Activated CD4-positive, alpha-beta T cell treated with anti-CD3 and anti-CD28 coated beads for 24 hours (primary cell): ENCODE measurements at places on chromosomes 11 and 22.

GRCh38 chr11:79950172-79950571, 509.3 kb upstream of the TENM4 start:
- DNase-seq, result no peak

DNA sequence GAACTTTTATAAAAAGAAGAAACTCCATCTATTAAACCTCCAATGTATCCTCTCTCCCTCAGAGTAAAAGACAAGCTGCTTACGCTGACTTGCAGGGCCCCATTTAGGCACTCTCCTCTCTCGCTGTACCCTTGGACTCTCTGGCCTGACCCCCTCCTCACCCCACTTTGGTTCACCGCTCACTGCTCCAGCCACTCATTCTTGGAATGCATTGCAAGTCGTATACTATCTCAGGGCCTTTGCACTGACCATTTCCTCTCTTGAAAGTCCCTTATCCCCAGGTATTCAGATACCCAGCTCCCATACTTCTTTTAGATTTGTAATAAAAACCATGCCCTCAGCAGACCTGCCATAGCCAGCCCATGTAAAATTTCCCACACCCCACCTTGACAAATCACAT, 139.6 kb downstream of the DBX1 start:
- DNase-seq, result no peak

DNA sequence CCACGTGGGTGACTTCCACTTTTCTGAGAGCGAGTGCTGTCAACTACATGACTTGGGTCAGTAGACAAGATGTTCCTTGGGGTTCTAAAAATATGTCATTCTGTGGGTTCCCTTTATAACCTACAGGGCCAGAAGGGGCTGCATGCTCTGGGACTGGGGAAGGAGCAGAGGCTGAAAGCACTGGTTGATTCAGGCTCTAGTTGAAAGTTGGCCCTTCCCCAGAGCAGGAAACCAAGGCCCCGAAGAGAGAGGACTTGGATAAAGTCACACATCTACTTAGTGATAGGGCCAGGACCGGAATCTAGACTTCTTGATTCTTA, 9.9 kb downstream of the ADAMTS15 start:
- no peak for DNase-seq

- no peak for DNase-seq
Measured at GRCh38 chr11:128985880-128986279, 43.2 kb upstream of the TP53AIP1 start.

DNA sequence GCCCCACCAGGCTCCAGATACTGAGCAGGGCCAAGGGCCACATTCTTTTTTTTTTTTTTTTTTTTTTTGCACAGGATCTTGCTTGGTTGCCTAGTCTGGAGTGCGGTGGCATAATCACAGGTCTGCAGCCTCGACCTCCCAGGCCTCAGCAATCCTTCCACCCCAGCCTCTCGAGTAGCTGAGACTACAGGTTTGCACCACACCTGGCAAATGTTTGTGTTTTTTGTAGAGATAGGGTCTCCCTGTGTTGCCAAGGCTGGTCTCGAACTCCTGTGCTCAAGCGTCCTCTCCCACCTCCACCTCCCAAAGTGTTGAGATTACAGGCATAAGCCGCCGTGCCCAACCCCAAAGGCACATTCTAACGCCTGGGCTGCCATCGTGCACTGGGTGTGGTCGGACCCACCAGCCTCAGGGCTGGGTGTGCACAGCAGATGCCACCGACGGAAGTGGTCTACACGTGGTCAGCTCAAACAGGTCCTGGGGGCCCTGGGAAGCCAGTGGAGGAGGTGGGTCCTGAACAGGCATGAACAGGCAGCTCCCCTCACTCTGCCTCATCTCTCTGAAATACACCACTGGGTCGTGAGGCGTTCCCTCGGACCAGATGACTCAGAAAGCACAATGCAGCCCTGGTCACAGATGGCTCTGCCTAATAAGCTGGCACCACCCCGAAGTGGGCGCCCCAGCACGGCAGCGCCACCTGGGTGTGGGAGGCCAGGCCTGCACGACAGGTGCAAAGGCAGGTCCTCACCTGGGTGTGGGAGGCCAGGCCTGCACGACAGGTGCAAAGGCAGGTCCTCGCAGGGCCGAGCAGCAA, 5.1 kb upstream of the B4GALNT4 start:
- peak; percentile 18 for DNase-seq
